Effector memory CD4-positive, alpha-beta T cell (primary cell): ENCODE measurements at places on chromosomes 2 and 18.

DNA sequence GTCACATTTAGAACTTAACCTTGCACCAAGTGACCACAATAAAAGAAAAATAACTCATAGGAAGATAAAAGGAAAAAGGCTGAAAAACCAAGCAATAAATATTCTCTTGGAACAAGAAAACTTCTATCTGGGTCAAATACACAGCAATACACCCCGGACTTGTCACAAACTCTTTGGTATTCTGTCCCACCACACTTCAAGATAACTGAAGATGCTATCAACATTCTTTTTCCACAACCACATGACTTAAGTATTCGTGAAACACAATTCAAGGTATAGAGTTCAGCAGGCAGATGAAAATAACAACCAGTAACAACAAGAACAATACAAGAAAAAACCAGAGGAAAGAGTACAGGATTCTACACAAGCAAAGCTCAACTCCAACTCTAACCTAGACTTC, 18.0 kb downstream of the MBD2 start:
- no peaks in the 10 kb centered on the region for H3K4me1 ChIP-seq
- DNase-seq: no peak
- H3K27ac ChIP-seq: no peak overlapping the region
- no peaks in the 10 kb centered on the region for H3K27me3 ChIP-seq

- H3K4me1 ChIP-seq: no peaks in the 10 kb centered on the region
- no peak overlapping the region for H3K27ac ChIP-seq
Observed at GRCh38 chr18:79855147-79855933, 57.6 kb downstream of the KCNG2 start.

DNA sequence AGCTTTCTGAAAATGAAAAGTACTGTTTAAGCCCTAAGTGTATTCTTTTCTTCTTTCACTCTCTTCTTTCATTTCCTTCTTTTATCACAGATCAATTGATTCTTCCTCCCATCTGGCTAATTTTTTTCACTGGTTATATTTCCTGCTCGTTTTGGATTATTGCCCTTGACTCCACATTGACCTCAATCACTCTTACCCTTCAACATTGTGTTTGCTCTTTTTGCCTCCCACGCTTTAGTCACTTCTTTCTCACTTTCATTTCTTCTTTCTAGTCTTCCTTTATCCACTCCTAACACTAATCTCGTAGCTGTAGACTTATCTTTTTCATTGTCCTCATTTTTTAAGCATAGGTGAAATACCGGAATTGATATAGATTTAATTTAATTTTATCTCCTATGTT, 320.3 kb upstream of the VRK2 start:
- no peaks in the 10 kb centered on the region for H3K27me3 ChIP-seq
- H3K4me3 ChIP-seq: no peak overlapping the region
- no peaks in the 10 kb centered on the region for H3K4me1 ChIP-seq
- no peak overlapping the region for H3K27ac ChIP-seq

- H3K36me3 ChIP-seq: no peaks in the 10 kb centered on the region
- H3K4me1 ChIP-seq: no peaks in the 10 kb centered on the region
- no peak overlapping the region for H3K4me3 ChIP-seq
Observed at GRCh38 chr2:6657855-6658254, 207.9 kb downstream of the CMPK2 start.

GRCh38 chr2:109647636-109648035, 33.5 kb downstream of the SOWAHC start:
- H3K27ac ChIP-seq: no peak overlapping the region
- H3K4me1 ChIP-seq: no peaks in the 10 kb centered on the region
- H3K27me3 ChIP-seq: no peaks in the 10 kb centered on the region
- no peaks in the 10 kb centered on the region for H3K36me3 ChIP-seq

DNA sequence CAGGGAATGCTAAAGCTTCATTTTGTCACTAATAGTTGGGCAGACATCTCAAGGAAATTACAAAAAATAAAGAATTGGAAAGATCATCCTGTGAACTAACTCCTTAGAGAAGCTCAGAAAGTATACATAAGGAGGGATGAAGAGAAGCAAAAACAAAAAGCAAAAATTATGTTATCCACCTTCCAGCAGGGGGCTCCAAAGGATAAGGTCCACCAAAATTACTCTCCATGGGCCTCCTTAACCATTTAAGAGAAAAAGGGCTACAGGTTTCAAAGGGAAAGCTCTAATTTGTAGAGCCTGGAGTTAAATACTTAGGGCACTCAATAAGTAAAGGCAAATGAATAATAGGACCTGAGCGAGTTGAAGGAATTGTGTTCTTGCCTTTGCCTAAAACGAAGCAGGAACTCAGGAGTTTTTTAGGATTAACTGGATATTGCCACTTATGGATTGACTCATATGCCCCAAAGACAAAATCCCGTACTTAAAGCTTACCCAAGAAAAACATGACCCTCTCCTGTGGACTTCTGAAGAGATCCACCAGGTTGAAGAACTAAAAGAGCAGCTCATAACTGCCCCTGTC, 1167.9 kb downstream of the DSC3 start:
- H3K27me3 ChIP-seq: no peaks in the 10 kb centered on the region
- H3K4me1 ChIP-seq: no peaks in the 10 kb centered on the region
- H3K27ac ChIP-seq: no peak overlapping the region

DNA sequence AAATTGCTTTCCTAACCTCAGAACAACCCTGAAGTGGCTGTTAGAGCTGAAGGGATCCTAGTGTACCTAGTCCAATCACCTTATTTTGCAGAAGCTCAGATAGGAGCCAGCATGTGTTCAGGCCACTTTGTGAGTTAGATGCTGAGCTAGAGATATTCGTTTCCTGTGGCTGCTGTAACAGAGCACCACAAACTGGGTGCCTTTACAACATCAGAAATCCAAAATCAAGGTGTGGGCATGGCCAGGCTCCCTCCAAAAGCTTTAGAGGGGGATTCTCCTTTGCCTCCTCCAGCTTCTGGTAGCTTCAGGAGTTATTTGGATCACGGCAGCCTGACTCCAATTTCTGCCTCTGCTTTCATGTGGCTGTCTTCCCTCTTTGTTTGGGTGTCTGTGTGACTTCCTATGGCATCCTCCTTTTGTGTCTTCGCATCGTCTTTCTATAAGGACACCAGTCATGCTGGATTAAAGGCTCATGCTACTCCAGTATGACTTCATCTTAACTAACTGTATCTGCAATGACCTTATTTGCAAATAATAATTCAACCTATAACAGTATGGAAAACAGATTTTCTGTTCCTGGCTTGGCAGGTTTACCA, 86.3 kb upstream of the TGFA start:
- peaks cover 10% of the 10 kb centered on the region for H3K4me1 ChIP-seq
- no peak overlapping the region for H3K27ac ChIP-seq
- H3K27me3 ChIP-seq: no peaks in the 10 kb centered on the region
- no peak for DNase-seq
- H3K4me3 ChIP-seq: peak overlapping the region; percentile 3
- H3K36me3 ChIP-seq: no peaks in the 10 kb centered on the region

DNA sequence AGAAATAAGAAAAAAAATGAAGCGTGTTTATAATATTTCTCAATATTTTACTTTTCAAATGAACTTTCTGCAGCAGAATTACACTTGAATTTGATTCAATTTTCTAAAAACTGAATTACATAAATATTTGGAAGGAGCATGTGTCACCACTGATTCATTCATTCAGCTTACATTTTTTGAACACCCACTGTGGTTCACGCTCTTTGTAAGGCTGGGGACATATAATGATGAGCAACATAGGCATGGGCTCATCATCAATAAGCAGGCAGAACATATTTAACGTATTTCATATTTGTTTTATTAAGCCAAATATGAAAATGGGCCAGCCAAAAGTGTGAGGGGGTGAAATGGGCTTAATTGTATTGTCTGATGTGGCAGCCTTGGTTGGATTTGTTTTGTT, 209.1 kb downstream of the CTNNA2 start:
- no peaks in the 10 kb centered on the region for H3K36me3 ChIP-seq
- H3K27me3 ChIP-seq: no peaks in the 10 kb centered on the region
- no peaks in the 10 kb centered on the region for H3K4me1 ChIP-seq
- no peak overlapping the region for H3K4me3 ChIP-seq
- DNase-seq: no peak

DNA sequence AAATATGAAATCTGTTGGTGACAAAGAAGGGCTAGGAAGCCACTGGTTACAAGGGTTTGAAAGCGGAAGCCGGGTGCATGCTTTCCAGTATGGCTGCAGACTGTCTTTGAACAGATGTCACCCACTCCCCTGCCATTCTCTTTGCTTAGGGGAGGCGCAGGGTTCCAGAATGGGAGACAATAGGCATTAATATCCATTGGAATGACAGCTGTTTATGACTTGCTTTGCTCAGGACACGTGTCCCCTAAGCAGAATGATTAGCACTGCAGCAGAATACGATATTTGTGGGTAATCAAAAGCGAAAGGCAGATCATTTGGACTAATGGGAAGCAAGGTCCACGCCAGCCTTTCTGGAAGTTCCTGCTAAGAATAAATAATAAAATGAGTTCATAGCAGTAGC, 25.8 kb upstream of the NRP2 start:
- DNase-seq: no peak
- H3K27ac ChIP-seq: no peak overlapping the region
- H3K36me3 ChIP-seq: no peaks in the 10 kb centered on the region

DNA sequence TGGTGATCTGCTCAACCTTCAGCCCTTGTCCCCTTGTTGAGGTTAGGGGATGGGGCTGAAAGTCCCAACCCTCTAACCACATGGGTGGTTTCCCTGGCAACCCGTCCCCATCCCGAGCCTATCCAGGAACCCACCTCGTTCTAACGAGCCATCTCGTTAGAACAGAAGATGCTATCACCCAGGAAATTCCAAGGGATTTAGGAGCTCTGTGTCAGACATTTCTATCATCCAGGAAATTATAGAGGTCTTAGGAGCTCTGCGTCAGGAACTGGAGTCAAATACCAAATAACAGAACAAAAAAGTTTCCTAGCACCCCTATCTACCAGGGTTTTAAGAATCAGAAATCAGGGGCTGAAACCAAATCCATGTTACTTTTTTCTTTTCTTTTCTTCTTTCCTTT, 90.3 kb upstream of the LCLAT1 start:
- peaks cover 7% of the 10 kb centered on the region for H3K4me1 ChIP-seq
- no peak for DNase-seq
- H3K36me3 ChIP-seq: no peaks in the 10 kb centered on the region
- no peak overlapping the region for H3K4me3 ChIP-seq

DNA sequence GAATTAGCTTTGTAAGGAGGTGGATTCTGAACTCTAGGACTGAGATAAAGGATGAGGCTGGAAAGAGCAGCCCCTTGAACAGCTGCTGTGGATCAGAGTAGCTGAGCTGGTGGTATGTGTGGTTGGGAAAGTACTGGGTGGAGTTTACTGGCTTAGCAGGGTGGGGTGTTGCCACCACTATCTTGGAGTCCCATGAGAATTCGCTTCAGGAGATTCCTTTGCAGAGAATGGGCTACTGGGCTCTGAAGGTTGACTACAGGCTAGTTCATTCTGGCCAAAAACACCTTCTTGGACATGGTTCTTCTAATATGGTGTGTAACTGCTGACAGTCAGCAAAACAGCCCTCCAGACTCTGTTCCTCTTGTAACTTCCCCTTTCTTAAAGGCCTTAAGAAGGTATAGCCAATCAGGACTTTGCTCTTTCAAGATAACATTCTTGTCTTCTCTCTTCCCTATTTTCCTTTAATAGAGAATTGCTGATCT, 52.7 kb downstream of the TET3 start:
- H3K27me3 ChIP-seq: no peaks in the 10 kb centered on the region
- H3K4me3 ChIP-seq: no peak overlapping the region
- no peaks in the 10 kb centered on the region for H3K36me3 ChIP-seq
- DNase-seq: no peak
- H3K4me1 ChIP-seq: peaks cover 7% of the 10 kb centered on the region

DNA sequence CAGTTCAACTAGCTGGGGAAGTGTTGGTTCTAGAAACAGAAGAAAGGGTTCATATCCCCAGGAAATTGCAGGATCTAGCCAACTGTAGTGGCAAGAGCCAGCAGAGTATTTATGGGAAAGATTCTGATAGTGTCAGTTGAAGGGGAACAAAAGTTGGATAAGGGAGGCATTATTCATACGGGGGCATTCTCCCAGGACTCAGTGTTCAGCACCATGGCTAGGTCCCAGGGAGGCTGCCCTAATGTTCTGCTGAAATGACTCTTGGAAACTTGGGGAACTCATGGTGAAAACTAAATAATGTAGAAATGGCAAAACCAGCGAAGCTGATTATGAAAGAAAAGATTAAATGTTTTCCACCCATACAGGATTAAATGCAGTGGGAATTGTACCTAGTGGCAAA, 543.7 kb downstream of the TRIB2 start:
- no peaks in the 10 kb centered on the region for H3K27me3 ChIP-seq
- H3K36me3 ChIP-seq: no peaks in the 10 kb centered on the region
- no peak for DNase-seq
- no peak overlapping the region for H3K4me3 ChIP-seq
- no peak overlapping the region for H3K27ac ChIP-seq

DNA sequence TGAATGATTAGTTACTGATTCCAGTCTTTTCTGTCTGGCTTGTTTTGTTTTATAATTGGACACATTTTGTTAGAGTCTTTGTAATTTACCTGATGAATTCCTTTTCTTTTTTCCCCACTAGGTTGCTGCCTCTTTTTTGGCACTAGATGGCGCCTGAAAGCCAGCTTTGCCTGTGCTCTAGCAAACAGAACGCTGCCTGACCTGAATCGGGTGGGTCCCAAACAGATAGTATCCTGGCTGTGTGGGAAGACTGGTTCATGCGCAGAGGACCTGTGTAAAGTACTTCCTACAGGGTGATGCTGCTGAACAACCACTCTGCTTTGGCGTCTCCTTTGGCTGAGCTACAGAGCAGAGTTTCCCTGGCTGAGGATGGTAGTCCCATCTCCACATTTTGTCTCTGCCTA, 288.2 kb downstream of the IKZF2 start:
- H3K4me3 ChIP-seq: no peak overlapping the region
- no peaks in the 10 kb centered on the region for H3K27me3 ChIP-seq
- no peak overlapping the region for H3K27ac ChIP-seq
- no peaks in the 10 kb centered on the region for H3K4me1 ChIP-seq
- no peak for DNase-seq

- H3K27me3 ChIP-seq: no peaks in the 10 kb centered on the region
- H3K4me3 ChIP-seq: peak overlapping the region; percentile 34
- peaks cover 14% of the 10 kb centered on the region for H3K36me3 ChIP-seq
- peak overlapping the region; percentile 100 for H3K27ac ChIP-seq
- peaks cover 47% of the 10 kb centered on the region for H3K4me1 ChIP-seq
- peak; percentile 76 for DNase-seq
Observed at GRCh38 chr2:70084973-70085710, 2.1 kb upstream of the PCBP1 start.

GRCh38 chr18:75183973-75184493, 24.9 kb downstream of the PTGR3 start:
- no peaks in the 10 kb centered on the region for H3K27me3 ChIP-seq
- DNase-seq: no peak
- H3K36me3 ChIP-seq: no peaks in the 10 kb centered on the region
- no peak overlapping the region for H3K27ac ChIP-seq
- no peaks in the 10 kb centered on the region for H3K4me1 ChIP-seq
- no peak overlapping the region for H3K4me3 ChIP-seq

GRCh38 chr2:86368161-86368824, 30.9 kb upstream of the REEP1 start:
- peak overlapping the region; percentile 23 for H3K4me3 ChIP-seq
- DNase-seq: peak; percentile 34
- H3K27me3 ChIP-seq: no peaks in the 10 kb centered on the region
- no peaks in the 10 kb centered on the region for H3K36me3 ChIP-seq
- H3K4me1 ChIP-seq: peaks cover 13% of the 10 kb centered on the region
- H3K27ac ChIP-seq: no peak overlapping the region
